ENCODE measurements at places on chromosomes 7 and 10. TPM values are rescaled to one million over a fixed set of nuclear protein-coding genes. Genes with fewer than 3 reads are reported as not detected.
A peak's percentile ranks its signal among the peaks of the same experiment; 100 is the strongest.

Gene ASAH2B
- total RNA-seq, result 6.4 TPM

Gene HEPACAM2
- total RNA-seq, result not detected

Gene ST7
- total RNA-seq, result 28.3 TPM

Gene FBXO24
- 1.3 TPM for total RNA-seq

Gene NDUFB2
- 60.4 TPM for total RNA-seq

Gene TSPAN15
- 4.0 TPM for total RNA-seq

Gene SYT15
- total RNA-seq, result 0.47 TPM

Gene AFAP1L2
- total RNA-seq, result 1.8 TPM

Gene SAMD8
- 5.2 TPM for total RNA-seq

GRCh38 chr7:55556031-55556430, 16.3 kb downstream of the VOPP1 start:
- no peak for DNase-seq

GRCh38 chr7:67429735-67430134, 433.1 kb downstream of the TYW1 start:
- no peak for DNase-seq

- DNase-seq, result no peak
These were observed 88.5 kb downstream of the ST7 start for GRCh38 chr7:117041822-117042221.

DNA sequence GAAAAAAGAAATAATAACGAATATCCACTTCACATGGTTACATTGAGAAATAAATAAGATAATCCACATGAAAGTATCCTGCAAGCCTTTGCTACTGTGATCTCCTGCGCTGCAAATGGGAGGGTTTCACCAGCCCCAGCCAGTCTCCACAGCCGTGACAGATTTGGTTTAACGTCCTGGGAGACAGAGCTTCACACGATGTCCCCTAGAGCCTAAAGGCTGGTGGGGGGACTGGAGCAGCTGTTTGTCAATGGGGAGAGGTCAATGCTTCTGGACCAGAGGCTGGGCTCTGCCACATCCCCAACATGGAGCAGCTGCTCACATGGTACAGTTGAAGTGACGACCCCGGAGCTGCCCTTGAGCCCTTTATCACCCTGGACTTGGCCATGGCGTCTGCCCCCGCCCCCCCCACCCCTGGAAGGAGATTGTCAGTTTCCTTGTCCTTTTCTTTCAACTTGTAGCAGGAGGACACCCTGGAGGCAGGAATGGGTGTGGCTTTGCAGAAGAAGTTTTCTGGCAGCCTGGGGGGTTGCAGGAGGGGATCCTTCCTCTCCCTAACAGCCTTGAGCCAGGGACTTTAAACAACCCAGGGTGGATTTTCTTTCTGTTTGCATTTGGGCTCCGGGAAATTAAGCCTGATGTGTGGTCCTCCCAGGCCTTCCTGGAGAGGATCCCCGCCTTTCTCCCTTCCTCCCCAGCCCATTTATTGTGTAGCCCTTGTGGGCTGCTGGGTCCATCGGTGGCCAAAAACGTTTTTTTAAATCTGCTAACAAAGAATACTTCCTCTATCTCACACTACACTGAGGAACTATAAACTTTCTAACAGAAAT, 37.0 kb upstream of the MXI1 start:
- DNase-seq, result no peak

GRCh38 chr10:71648254-71648932, 71.2 kb downstream of the C10orf105 start:
- DNase-seq, result no peak

- no peak for DNase-seq
These were observed 23.4 kb upstream of the PSMG3 start for GRCh38 chr7:1593091-1593866.

DNA sequence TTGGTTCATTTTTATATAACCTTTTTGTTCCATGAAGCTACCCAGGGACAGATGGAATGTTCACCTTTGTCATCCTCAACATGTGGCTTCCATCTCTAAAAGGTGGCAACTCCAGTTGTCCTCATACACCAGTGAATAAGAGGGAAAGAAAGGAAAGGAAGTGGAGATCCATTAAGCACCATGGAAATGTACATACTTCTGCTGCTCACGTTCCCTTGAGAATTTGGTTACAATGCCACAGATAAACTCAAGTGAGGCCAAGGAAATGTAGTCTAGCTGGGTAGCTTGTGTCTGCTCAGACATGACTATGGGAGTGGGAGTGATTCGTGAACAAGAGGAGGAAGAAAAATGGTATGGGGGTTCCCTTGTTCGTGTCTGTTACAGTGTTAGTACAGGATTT, 237.1 kb upstream of the FAM3C start:
- DNase-seq, result no peak

DNA sequence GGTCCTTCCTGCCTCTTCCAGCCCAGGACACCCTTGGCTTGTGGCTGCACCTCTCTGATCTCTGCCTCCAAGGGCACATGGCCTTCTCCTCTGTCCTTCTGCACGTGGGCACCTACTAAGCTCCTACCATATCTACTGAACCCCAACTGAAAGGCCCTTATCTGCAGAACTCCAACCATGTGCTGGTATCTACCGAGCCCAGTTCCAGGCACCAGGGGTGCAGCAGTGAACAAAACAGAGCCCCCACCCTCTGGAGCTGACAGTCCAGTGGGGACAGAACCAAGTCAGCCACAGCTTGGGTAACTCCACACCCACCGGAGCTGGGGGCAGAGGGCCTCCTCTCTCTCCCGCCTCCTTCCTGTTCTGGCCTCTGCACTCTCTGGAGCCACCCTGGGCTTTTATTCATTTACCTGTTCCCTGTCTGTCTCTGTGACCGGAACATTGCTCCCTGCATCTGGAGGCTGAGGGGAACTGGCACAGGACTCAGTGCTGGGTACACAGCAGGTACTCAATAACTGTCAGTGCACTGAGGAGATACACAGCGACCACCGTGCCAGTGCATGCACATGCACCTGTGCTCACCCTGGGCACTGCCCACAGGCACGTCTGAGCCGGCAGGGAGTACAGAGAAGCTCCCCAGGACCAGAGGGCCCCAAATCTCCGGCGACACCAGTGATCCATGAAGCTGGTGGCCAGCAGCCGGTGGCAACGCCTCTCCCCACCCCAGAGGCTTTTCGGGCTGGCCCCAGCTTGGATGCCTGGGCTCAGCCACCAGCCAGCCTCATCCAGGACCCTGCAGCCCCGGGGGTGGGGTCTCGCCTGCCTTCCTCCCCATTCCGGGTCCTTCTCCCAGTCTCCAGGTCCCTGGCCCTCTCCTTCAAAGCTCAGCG, 2.0 kb downstream of the MICALL2 start:
- DNase-seq, result peak; percentile 51

GRCh38 chr7:158239290-158239981, 348.2 kb downstream of the PTPRN2 start:
- peak; percentile 26 for DNase-seq

DNA sequence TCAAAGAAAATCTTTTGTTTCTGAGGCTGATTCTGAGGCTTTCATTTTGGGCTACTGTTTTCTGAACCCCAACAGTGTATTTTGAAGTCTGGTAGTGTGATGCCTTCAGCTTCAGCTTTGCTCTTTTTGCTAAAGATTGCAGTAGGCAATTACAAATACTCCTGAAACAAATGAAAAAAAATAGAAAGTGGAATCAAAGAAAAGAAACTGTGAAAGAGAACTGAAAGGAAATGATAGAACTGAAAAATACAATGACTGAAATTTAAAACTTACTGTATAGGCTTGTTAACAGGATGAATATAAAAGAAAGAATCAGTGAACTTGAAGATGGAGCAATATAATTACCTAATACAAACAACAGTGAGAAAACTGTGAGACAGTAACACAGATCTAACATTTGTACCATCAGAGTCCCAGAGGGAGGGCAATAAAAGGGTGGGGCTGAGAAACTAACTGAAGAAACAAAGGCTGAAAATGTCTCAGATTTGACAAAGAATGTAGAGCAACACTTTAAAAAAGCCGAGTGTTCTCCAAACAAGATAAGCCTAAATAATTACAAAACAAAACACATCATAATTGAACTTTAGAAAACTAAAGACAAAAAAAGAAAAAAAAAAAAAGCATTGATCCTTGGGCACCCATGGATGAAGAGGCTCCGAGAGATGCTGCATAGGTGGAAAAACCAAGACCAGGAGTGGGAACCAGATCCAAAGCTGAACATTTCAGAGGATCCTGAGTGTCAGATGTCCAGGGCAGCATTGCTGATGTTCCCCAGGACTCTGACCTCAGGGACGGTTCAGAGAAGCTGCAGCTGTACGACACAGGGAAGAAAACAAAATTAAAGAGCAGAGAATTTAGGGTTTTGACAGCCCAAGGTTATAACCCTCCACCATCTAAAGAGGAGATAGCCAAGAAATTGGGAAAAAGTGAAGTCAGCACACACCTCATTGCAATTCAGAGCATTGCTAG, 223.2 kb upstream of the IGFBP3 start:
- no peak for DNase-seq

- DNase-seq, result no peak
These were observed 1.9 kb upstream of the SNX13 start for GRCh38 chr7:17942231-17942630.
